ENCODE measurements at places on chromosomes 4 and X. TPM values are rescaled to one million over a fixed set of nuclear protein-coding genes. Genes with fewer than 3 reads are reported as not detected.

The BANK1 gene
- not detected for total RNA-seq

The PAGE2B gene
- not detected for total RNA-seq

The ARMCX5 gene
- total RNA-seq = 3.5 TPM

The SMIM10 gene
- total RNA-seq = 0.45 TPM

The TEC gene
- total RNA-seq = 4.2 TPM

The TCEAL6 gene
- not detected for total RNA-seq

- no peak for DNase-seq
Measured at GRCh38 chr4:70714079-70714887, 7.5 kb upstream of the RUFY3 start.

DNA sequence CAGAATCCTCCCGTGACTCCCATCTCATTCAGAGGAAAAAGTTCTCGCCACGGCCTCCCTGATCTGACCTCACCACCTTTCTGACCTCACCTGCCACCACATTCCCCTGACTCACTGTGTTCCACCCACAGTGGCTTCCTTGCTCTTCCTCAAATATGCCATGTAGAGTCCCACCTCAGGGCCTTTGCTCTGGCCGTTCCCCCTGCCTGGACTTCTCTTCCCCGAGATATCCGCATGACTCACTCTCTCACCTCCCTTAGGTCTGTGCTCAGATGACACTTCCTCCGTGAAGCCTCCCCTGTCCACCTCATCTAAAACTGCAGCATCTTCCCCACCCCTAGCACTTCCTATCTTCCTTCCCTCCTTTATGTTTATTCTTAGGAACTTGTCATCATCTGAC is 7.2 kb upstream of the TSPYL2 start:
- DNase-seq = no peak

GRCh38 chrX:19849464-19850080 is 37.8 kb downstream of the SH3KBP1 start:
- no peak for DNase-seq

DNA sequence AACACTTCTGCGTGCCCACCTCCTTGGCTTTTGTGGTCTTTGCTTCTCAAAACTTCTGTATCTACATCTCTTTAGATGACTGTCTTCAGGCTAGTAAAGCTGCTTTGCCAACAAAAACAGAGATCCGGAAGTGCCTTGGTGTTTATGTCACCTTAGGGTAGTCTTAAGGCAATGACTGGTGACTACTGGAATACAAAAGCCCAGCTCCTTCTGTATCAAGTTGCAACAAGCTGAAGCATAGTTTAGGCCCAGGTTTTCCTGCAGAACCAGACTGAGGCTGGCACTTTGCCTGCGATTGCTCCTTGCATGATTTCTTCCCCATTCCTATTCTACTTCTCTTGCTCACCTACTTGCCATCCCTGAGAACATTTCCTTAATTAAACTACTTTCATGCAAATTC is 333.8 kb downstream of the DMD start:
- DNase-seq = no peak

- peak; percentile 5 for DNase-seq
Measured at GRCh38 chrX:101708163-101708562, 48.5 kb upstream of the ARMCX2 start.

GRCh38 chr4:141174457-141174856 is 41.2 kb upstream of the RNF150 start:
- DNase-seq = no peak

DNA sequence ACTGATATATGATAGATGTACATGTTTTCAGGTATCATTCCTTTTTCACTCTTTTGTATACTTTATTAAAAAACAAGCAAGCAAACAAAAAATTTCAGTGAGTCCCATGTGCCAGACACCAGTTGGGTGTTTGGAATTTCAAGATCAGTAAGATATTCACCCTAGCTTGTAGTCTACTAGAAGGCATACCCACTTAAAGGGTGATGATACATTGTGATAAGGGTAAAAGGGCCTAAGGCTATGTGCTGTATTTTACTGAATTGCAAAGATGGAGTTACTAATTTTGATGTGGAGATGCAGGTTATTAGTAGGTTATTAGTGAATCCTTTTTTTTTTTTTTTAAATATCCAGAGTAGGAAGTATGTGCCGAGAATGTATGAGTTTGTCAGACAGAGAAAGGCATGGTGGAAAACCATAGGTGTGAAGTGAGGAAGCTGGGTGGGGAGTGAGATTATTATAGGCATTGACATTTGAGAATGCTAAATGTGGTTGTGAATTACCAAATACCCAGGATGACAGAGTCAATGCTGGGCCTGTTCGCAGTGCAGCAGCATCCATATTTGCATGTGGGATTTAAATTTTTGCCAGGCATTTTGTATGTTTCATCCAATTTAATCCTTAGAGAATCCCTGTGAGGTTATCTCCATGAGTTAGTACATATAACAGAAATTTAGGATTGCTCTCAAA is 10.1 kb downstream of the STIM2 start:
- DNase-seq = no peak

GRCh38 chrX:39758791-39759525 is 338.8 kb downstream of the BCOR start:
- DNase-seq = no peak

- no peak for DNase-seq
Measured at GRCh38 chrX:98350940-98351339, 1467.2 kb downstream of the RPA4 start.

GRCh38 chr4:89486042-89486441 is 178.4 kb upstream of the GPRIN3 start:
- peak; percentile 55 for DNase-seq

DNA sequence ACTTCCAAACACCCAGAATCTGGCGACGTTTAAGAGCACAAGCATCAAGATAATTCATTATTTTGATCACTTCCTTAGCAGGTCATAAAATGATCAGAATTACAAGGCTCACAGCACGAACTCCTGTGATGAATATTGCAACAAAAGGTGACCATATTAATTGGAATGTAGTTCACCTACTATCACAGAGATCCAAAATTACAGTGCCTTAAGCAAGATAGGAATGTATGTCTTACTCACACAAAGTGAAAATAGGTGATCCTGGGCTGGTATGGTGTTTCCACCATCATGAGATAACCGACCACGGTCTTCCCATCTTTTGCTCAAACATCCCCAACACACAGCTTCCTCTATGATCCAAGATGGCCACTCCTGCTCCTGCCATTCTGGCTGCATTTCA is 131.2 kb downstream of the SCFD2 start:
- DNase-seq = no peak

DNA sequence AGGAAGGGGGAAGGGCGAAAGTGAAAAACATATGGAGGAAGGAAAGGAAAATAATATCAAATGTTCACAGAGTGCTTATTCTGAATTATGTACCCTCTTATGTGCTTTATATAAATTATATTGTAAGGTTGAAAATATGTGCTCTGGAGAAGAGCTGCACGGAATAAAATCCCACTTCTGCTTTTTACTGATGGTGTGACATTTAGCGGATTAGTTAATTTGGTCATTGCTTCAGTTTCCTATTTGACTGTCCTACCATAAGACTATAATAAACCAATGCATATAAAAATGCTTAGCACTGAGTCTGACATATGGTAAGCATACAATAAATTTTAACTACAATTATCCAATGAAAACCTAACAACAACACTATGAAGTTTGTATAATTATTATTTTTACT is 86.2 kb downstream of the NPFFR2 start:
- DNase-seq = no peak

GRCh38 chr4:5573965-5574364 is 134.4 kb downstream of the EVC2 start:
- DNase-seq = no peak

- peak; percentile 2 for DNase-seq
Measured at GRCh38 chr4:23631255-23631950, 258.4 kb downstream of the PPARGC1A start.

DNA sequence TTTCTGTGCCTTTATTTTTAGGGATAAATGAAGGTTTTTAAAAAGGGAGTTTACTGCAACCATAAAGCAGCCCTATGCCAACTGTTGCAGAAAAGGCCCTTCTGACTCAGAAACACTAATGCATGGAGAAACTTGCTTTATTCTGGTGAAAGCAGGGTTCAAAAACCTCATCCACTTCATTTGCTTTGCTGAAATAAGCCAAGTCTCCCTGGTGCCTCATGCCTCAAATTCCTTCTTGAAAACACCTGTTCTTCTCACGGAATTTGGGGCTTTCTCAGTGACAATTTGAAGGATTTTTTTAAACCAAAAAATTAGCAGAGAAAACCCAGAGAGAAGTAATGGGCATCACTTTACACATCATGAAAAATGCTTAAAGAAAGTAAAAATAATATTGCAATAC is 349.0 kb downstream of the PCDH7 start:
- no peak for DNase-seq

GRCh38 chr4:2867758-2868491 is 24.3 kb downstream of the ADD1 start:
- no peak for DNase-seq

DNA sequence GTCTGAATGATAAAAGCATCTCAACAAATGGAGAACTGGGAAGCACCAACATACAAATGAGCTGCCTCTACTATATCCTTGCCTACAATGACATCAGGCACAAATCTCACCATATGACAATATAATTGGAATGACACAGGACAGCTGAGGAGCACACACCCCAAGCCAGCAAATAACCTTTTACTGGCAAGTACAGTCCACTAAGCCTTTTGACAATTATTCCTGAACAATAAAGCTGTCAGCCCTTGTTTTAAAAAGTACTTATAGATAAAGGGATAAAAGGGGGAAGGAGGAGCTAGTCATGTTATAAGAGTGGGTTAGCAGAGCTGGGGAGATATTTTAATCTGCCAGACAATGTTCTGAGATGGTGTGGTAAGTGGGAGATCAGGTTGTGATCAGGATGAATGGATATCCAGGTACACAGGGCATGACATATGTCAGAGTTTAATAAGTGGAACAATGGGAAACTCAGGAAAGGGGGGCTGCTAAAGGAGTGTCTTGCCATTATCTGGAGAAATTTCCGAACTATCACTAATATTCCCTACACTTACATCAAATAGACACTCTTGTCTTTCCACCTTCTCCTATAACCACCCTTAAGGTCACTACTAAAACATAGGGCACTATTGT is 127.6 kb downstream of the GPC3 start:
- no peak for DNase-seq
